Fibroblast of skin of abdomen (primary cell): ENCODE measurements at places on chromosomes 1 and 21.

DNA sequence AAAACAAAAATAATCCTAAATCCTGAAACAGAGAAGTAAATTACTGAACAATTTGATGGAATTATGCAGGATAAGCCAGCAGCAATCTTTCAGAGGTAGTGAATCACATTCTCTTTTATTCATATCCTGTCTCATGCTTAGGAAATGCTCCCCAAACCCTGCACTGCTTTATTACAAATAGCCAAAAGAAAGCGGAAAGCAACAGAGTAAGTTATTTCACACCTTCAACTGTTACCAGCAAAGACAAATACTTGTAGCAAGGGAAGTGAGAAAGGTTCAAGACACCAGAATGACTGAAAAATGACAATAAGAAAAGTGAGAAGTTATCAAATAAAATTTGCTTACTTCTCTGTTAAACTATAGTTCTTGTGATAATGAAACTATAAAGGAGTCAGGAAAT, 6.2 kb downstream of the ZRANB2 start:
- no peak for DNase-seq

GRCh38 chr1:32742956-32743355, 40.4 kb upstream of the SYNC start:
- DNase-seq = no peak

DNA sequence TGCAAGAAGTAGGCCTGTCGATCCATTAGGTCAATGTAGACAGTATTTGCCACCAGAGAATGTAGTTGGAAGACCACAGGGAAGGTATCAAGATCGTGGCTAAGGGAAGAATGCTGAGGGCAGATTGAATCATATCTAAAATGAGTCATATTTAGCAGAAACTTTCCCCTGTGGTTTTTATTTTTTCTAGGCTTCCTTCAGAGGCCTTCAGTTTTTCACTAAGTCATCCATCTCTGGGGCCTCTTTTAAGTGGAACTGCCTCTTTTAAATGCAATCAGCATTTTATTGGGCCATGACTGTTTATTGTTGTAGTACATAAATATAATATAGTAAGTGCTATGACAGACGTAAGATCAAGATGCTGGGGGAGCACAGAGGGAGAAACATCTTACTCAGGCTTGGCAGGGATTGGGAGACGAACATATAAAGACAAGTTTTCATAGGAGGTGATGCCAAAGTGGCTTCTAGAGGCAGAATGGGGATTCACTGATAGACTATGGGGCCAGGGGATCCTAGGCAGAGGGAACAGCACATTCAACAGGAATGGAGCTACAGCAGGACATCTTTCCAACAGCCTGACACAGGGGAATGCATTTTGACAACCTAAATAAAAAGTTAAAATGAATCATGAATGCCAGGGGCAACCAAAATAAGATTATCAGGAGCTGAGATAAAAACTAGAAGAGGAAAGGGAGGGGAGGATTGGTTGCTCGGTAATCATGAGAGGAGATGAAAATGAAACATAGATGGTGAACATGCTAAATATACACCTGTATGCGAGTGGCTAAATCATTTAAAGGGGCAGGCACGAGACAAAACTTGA, 20.1 kb downstream of the UBE2U start:
- DNase-seq = peak; percentile 94

DNA sequence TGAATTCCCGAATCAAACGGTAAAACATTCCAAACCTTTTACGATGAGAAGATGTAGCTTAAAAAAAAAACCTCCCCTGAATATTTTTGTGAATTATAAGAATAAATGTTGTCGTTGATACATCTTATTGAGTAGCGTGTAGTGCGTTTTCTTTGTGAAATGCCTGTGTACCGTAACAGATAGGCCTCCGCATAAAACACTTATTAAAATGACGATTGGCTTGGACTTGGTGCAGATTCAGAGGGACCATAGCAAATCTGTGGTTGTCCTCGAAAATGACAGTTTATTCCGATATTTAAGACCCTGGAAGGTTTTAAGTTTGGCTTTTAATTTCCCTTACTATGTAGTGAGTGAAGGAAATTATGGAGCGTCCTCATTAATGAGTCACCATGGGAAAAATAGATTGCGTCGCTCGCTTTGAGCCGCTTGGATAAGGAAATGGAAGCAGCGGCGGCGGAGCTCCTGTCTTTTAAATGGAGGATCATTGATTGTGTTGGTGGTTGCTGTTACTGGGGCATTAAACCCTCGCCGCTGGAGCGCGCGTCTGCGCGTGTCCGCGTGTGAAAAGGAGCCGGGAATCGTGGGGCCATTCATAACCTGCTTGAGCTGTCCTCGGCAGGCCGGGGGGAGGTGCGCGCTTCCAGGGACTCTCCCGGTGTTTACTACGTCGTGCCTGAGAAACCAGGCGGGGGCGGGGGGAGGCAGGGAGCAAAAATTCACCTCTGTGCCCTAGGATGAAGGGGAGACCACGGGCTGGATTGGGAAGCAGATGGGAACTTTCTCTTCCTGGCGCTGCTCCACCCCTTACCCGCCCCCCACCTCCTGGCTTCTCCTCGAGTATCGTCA, 1.6 kb downstream of the SPEN start:
- DNase-seq = peak; percentile 84

- no peak for DNase-seq
Measured at GRCh38 chr1:232969799-232970198, 19.4 kb downstream of the NTPCR start.

DNA sequence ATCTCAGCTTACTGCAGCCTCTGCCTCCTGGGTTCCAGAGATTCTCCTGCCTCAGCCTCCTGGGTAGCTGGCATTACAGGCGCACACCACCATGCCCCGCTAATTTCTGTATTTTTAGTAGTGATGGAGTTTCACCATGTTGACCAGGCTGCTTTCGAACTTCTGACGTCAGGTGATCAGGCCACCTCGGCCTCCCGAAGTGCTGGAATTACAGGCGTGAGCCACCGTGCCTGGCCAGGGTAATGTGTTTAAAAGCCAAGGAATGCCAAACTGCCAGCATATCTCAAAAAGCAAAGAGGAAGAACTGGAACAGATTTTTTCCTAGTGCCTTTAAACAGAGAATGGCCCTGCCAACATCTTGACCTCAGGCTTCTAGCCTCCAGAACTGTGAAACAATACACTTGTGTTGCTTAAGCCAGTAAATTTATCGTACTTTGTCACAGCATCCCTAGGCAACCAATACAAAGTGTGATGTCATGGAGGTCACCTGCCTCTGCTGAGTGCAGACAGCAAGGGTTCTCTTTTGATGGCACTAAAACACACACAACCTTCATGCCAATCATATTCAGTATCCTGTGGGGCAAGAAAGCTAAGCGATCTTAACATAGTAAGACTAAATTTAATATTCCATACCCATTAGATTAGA, 858.3 kb upstream of the TMPRSS15 start:
- DNase-seq = no peak

DNA sequence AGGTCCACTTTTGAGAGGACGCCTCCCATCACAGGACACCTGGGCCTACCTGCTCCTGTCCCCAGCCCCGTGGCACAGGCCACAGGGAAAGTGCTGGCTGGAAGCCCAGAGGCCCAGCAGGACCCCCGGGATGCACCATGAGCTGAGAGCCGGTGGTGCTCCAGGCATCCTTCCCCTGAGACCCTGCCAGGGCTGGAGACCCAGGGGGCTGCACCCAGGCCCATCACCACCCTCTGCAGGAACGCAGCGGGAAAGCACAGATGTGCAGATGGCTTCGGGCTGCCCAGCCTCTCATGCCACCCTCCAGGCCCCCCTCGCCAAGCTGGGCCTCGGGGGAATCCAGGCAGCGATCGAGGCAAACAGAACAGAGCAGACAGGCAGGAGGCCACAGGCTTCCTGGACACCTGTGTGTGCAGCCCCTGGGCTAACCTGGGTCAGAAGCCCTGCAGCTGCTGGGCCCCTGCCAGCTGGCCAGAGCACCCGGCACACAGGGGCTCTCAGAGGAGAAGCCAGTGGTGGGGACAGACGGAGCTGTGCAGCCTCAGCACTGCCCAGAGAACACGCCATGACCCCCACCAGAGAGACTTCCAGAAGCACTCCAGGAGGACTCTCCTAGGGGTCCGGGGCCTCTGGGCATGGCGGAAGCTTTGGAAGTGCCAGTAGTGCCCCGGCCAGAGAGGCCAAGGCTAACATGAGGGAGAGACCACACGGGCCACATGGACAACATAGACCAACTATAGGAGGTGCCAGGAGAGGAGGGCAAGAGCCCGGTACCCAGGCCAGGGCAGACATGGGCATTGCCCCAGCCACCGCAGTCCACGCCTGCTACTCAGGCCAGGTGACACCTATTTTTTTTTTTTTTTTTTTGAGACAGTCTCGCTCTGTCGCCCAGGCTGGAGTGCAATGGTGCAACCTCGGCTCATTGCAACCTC, 71.4 kb downstream of the ARHGEF16 start:
- no peak for DNase-seq

DNA sequence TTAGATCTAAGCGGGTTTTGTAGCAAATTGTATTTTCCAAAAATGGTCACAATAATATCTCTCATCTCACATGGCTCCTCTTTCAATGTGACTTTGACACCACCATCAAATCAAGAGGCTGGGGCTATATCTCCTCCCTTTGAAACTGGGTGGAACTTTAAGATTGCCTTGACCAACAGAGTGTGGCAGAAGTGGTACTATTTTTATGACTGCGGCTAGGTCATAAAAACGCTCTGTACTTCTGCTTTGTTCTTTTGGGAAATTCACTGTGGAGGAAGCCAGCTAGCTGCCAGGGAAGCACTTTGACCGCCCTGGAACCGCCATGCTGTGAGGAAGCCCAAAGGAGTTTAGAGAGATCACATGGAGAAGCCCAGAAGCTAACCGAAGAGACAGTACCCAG, 50.7 kb upstream of the ACOT11 start:
- no peak for DNase-seq

- no peak for DNase-seq
Measured at GRCh38 chr1:109499081-109499480, 5.2 kb downstream of the CYB561D1 start.

DNA sequence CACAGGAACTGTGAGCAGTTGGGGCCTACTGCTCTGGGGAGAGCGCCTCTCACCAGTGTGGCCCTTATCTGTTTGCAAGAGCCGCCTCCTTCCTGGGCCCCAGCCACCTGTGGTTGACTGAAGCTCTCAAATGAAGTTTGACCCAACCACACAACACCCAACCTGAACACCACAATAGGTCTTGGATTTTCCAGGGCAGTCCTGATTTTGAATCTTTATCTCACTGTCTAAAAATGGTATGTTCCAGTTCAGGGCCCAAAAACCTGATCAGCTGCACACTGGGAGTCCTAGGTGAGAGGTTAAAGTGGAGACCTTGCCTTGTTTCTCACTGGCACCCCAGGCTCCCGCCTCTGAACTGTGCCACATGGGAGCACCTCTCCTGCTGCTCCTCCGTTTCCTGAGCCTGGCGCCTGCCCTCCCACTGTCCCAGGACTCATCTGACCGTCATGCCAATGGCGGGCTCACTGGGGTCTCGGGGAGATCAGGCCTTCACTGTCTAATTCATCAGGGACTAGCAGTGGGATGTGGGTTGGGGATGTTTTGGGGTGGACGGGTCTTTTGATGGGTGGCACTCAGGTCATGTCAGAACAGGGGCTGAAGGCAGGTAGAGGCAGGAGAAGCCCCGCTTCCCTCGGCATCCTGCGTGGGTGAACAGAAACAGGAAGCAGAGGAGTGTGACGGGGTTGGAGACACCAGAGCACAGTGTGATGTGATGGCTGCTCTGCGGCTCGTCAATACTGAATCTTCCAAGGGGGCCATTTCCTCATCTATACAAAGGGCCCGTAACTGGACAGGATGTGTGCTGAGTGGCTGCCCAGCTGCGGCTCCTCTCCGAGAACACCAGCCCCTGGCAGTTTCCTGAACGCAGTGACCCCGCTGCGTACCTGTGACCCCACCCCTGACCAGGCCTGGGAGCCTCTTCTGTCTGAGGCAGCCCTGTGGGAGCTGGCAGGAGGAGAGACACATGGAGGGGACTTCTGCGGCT, 59.6 kb upstream of the ITPKB start:
- DNase-seq = no peak

DNA sequence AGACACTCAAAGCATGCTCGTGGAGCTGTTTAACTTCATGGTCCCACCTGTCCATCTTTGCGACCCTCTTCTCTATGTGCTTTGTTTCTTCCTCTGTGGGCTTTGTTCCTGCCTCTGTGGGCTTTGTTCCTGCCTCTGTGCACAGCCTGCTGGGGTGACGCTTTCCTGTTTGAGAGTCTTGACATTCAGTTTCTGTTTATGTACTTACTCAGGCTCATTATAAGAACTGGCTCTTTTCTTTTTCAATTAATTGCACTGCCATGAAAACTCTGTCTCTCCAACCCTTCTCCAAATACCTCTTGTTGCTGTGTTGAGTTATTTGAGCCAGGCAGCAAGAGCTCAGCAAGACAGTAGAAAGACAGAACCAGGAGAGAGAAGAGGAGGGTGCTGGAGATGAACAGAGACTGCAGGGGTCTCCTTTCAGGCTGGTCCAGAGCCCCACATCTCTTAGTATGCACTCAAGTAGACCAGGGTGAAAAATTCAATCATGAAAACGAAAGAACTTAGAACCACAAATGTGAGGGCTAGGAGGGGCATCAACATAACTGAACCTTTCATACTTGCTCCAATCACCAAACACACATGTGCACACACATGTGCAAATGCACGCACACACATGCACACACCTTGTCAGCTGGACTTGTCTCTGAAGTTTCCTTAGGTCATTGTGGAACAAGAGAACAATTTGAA, 88.3 kb upstream of the SGIP1 start:
- DNase-seq = no peak

GRCh38 chr1:165259236-165259635, 97.3 kb downstream of the LMX1A start:
- no peak for DNase-seq

GRCh38 chr1:245173446-245174211, 18.8 kb downstream of the KIF26B start:
- peak; percentile 50 for DNase-seq

- no peak for DNase-seq
Measured at GRCh38 chr21:29218749-29219148, 80.0 kb upstream of the BACH1 start.

GRCh38 chr1:172275478-172275877, 145.0 kb upstream of the C1orf105 start:
- DNase-seq = no peak

DNA sequence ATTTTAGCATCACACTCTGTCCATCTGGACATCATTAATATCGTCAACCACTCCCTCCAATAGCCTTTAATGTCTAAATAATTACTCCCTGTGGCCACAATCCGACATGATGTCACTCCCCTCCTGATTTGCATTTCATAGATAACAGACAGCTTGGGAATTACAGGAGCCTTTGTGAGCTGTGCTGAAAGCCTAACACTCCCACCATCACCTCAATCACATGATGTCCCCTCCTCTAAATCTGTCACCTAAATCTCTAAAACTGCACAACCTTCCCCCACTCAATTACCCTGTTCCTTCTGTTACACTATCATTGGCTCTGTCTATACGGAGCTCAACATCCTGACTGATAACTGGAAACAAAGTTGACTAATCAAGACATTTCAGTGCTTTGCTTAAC, 14.3 kb downstream of the NHLH2 start:
- DNase-seq = no peak

DNA sequence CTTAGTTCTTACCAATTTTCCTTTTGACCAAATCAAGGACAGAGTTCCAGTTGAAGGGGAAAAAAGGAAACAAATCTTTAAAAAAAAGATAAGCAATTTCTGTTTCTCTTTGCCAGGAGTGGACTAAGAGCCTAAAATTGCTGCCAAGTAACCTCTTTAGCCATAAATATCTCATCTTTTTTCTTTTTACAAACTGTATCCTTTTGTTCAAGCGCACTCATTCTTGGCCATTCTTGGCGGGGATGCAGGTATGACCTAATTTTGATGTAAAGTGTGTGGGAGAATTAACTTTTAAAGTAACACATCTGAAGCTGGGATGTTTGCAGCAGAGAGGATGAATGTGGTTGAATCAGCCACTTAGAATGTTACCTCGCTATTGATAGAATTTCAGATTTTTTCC, 13.4 kb upstream of the KIF1B start:
- DNase-seq = peak; percentile 45
